CD4-positive, alpha-beta T cell treated with Interleukin-2 at 100 ng/mL for 4 hours (primary cell): ENCODE measurements at places on chromosomes 1 and 21.

DNA sequence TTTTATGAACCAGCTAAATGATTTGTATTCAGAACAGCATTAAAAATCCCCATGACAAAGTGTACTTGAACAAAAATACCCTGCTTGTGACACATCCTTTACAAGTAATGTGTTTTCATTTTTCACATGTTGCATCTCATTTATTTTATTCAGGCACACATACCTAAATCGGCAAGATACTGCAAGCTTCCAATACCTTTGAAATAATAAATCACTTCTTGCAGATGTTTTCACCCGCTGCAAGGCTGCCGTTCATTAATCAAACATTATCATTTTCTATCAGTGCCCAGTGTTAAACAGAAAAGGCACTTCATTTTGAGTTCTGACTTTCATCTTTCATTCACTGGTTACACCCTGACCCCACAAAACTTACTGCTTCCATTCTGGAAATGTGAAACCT is 269.6 kb downstream of the DPYD start:
- no peak for DNase-seq

GRCh38 chr1:157448636-157449035 is 103.7 kb downstream of the FCRL5 start:
- DNase-seq: no peak

DNA sequence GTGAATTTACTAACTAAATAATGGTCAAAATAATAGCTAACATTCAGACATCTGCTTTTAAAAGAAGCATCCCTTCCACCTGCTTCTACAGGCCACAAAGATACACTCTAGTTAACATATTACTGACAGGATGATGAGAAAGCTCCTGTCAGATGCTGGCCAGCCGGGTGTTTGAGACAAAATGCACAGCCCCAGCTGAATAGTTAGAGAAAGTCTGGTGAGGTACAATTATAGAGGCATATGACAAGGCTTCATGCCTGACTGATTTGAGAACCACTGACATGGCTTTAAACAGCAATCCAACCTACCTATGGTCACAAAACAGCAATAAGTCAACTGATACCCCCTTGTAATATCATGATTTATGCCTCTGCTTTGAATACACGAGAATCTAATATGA is 137.0 kb downstream of the DENND1B start:
- no peak for DNase-seq

DNA sequence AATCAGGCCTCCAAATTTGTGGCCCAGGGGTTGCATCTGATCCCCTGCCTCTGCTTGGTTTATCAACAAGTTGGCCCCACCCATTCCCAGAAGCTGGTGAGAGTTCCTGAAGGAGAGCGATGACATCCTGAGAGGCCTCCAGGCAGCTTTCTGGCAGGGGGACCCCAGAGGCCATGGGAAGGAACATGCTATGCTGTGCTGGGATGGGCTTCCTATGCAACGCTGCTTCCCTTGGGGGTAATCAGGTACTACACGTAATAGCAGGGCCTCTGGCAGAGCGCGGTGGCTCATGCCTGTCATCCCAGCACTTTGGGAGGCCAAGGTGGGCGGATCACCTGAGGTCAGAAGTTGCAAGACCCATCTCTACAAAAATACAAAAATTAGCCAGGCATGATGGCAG is 8.4 kb upstream of the MTF1 start:
- no peak for DNase-seq

GRCh38 chr1:234610061-234610665 is at the start of gene IRF2BP2:
Gene IRF2BP2, minus strand, starts transcription at chr1:234610178. Its CDS starts 684 bp downstream, at chr1:234609494.
- DNase-seq: peak; percentile 85

DNA sequence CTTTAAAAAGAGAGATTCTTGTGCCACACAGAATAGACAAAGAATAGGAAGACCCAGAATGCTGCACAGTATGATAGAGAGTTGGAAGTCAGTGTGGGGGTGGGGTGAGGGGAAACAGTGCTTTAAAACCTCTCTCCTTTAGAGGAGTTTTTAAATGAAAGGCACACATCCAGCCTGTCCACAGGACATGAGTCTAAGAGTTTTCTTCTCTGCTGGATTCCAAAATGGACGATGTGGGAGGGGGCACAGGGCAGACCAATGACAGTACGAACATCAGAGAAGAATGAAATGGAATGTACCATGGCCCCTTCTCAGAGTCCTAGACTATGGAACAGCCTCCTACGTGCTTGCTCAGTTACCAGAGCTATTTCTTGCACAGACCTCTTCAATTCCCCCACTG is 458.2 kb upstream of the DAB1 start:
- DNase-seq: no peak

DNA sequence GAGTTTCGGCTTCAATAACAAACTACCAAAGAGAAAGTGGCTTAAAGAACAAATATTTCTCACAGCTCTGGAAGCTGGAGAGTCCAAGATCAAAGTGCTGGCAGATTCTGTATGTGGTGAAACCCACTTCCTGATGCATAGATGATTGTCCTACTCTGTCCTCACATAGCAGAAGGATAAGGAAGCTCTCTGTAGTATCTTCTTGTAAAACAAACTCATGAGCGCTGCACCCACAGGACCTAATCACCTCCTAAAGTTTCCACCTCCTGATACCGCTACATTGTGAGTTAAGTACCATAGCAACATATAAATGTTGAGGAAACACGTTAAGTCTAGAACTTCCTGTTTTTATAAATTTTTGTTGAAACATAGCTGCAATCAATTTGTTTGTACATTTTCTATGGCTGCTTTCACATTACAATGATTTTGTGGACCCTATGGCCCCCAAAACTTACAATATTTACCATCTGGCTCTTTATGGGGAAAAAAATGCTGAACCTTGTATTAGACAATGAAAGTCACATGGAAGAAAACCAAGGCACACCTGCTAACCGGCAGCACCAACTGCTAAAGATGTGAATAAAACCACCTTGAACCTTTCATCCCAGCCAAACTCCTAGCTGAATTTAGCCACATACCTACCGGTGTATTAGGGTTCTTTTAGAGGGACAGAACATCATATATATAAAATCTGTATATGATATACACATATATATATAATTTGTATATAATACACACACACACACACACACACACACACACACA is 1423.4 kb downstream of the NCAM2 start:
- DNase-seq: peak; percentile 1
